Pons (tissue), 1 donor: ENCODE measurements at places on chromosomes 16 and 17.
A peak's percentile ranks its signal among the peaks of the same experiment; 100 is the strongest.

GRCh38 chr16:4700997-4701743, 7.8 kb downstream of the NUDT16L1 start:
- DNase-seq = no peak

- no peak for DNase-seq
Observed at GRCh38 chr16:56641166-56641565, 2.7 kb downstream of the MT1A start.

- peak; percentile 22 for DNase-seq
Observed at GRCh38 chr16:85908444-85908843, 9.5 kb downstream of the IRF8 start.

DNA sequence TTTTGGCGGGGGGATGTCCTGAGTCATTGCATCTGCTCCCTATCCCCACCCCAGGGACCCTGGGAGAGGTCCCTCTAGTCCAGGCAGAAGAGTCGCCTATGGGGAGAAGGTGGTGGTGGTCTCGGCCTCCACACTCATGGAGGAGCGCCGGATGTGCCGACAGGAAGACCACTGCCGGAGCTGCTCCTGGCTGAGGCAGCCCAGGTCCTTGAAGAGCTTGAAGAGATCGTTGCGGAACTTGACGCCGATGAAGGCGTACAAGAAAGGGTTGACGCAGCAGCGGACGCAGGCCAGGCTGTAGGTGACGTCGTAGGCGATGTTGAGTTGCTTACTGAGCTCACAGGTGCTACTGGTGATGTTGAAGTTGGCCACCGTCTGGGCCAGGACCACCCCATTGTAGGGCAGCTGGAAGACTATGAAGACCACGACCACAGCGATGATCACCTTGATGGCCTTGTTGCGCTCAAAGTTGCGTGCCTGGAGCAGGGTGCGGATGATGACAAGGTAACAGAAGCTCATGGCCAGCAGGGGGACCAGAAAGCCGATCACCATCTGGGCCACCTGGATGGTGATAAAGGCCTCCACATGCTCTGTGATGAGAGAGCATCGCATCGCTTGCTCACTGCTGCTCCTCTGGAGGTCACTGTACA, 10.5 kb downstream of the CCR7 start:
- no peak for DNase-seq
